NCI-H1092 (cell line): ENCODE measurements at places on chromosomes 2 and 18.

GRCh38 chr2:99851811-99852210 is 290.6 kb downstream of the AFF3 start:
- DNase-seq = no peak

DNA sequence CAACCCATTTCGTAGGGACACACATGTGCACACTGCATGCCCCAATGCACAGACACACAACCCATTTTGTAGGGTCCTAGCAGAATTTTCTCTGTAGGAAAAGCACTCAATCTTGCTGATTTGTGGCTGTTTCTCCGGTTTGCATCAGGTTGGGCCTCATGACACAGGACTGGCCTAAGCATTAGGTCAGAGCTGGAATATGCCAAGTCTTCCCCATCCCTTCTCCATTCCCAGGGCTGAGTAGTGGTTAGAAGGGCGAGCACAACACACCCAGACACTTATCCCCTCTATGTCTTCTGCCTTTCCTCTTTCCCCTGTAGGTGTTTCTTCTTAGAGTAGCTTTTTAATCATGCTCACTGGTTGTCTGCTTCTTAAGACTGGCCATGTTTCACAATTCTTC is 295.9 kb downstream of the SOX11 start:
- DNase-seq = no peak

- no peak for DNase-seq
Observed at GRCh38 chr2:134206031-134206430, 47.8 kb upstream of the MGAT5 start.

DNA sequence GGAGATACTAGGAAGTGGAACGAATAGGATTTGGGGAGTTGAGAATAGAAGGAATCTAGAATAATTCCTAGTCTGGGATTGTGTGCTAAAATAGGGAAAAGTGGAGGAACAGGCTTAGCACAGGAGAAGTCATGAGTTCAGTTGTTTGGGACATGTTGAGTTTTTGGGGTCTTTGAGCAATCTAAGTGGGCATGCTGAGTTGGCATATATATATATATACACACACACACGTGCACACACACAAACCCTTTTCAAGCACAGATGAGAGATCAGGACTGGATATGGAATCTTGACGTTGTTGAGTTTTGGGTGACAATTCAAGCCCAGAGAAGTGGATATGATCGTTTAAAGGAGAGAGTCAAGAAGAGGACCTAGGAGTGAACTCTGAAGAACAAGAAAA is 168.2 kb upstream of the CHST9 start:
- DNase-seq = no peak

DNA sequence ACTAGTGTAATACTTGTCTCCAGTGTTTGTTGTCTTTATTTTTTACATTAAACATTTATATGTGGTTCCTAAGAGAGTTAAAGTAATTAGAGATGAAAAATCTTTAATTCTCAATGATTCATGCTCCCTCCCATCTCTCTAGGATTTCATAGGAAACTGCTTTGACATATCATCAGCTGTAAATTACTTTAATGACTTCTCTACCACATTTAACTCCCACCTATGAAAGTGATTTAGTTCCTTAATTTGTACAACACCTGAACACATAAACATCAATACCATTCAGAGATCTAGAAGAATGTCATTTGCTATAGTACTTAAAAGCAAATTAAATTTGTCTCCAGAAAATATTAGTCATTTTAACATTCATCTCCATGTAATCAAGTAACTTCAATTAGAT is 524.2 kb upstream of the CHAC2 start:
- no peak for DNase-seq

GRCh38 chr2:19434413-19434812 is 76.0 kb upstream of the OSR1 start:
- no peak for DNase-seq
